Hematopoietic multipotent progenitor cell (in vitro differentiated cells): ENCODE measurements at places on chromosomes 13 and 19.
A peak's percentile ranks its signal among the peaks of the same experiment; 100 is the strongest.

DNA sequence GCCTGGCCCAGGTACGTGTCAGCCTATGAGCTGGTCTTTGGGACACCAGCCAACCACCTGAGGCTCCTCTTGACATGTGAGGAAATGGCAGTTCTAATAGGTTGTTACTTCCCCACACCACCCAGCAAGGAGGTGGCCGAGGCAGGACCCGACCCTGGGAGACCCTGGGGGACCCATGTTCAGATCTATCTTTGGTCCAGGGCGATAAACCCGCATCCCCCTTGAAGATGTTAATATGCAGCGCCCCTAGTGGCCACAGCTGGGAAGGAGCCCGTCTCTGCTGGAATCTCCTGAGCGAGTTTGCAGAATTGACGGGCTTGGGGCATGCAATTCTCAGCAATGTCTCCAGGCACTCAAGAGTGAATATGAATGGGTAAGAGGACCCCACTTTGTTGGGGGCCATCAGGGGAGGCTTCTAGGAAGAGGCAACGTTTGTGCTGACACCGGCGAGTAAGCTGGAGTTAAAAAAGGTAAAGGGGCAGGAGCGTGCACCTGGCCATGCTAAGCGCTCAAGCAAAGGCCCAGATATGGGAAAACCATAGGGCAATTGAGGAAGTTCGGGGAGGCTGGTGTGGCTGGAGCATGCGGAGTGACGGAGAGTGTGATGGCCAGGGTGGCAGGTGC, 1.5 kb upstream of the MYO1F start:
- peak; percentile 72 for DNase-seq

- DNase-seq: no peak
Observed at GRCh38 chr19:14300303-14300702, 80.9 kb upstream of the ADGRE5 start.

DNA sequence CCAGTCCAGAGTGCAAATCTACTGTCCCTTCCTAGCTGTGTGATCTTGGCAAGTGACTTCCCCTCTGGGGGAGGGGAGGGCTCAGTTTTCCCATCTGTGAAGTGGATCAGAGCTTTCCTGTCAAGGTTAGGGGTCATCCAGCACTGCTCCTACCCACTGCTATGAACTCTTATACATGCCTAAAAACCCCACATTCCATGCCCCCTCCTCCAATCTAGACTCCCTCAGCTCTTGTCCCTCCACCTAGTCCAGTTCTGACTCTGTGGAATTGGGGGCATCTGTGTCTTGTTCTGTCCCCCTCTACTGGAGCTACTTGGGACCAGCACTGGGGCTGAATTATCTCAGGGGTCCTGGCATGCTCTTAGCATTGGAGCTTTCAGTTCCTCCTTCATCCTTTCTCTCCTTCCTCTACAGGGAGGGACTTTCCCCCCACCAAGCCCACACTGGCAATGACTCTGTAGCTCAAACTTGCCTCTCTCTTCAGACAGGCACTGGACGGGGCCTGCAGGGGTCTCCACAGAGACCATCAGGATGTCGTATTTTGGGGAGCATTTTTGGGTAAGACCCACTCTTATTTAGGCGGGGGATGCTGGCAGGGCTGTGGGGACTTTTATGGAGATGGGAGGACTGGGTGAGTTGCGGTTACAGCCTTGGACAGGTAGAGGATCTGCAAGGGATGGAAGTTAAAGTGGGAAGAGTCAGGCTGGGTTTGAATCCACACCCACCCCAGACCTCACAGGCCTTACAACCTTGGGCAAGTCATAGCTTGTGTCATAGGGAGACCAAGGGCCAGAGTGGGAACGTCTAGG, 3.6 kb downstream of the FCHO1 start:
- peak; percentile 39 for DNase-seq

GRCh38 chr13:113105032-113105920, at the start of gene F7:
Gene F7 (plus strand): TSS chr13:113105791. CDS start chr13:113105842, 51 bp downstream.
- DNase-seq: no peak

- no peak for DNase-seq
Observed at GRCh38 chr13:49607761-49608160, 20.5 kb upstream of the ARL11 start.

DNA sequence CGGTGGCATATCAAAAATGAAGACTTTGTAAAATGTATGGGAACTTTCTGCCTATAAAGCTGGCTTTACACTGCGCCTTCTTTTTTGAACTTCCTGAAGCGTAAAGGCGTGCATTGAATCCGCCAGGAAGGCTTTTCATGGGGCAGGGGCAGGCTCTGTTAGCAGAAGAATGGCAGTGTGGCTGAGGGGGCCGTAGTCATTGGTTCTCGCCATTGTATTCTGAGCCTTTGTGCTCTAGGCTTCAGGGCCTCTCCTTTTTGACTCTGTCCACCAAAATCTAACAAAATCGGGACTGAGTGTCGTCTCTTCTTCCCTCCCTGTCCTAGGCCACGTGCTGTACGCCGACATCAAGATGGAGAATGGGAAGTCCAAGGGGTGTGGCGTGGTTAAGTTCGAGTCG, 14.1 kb downstream of the PRAM1 start:
- DNase-seq: no peak

DNA sequence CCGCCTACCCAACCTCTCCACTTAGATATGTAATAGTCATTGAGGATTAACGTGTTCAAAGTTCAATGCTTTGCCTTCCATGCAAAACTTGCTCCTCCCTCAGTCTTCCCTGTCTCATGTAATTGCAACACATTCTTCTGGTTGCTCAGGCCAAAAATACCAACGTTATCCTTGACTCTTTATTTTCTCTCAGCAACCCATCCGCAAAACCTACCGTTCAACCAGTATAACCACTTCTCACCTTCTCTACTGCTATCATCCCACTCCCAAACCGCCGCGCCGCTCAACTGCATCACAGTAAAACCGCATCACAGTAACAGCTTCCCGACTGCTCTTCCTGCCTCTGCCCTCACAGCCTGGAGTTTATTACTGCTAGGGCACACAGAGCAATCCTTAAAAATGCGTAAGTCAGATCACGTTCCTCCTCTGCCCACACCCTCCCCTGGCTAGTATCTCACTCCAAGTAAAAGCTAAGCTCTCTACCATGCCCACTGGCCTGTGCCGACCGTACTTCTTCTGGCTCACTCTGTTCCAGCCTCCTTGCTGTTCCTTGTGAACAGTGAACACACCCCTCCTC, 8.2 kb downstream of the MTIF3 start:
- DNase-seq: no peak

GRCh38 chr13:105908586-105908985, 626.9 kb downstream of the EFNB2 start:
- DNase-seq: no peak
